ENCODE measurements at places on chromosomes 1 and 21. TPM values are rescaled to one million over a fixed set of nuclear protein-coding genes. Genes with fewer than 3 reads are reported as not detected.

Gene NBPF6
- total RNA-seq: not detected

Gene FCER1G
- 4.3 TPM for total RNA-seq

Gene IGSF9
- total RNA-seq: 8.2 TPM

Gene ADGRL4
- 2.2 TPM for total RNA-seq

Gene TNFRSF9
- 1.2 TPM for total RNA-seq

Gene RAP1GAP
- 12.3 TPM for total RNA-seq

Gene CHML
- total RNA-seq: 20.9 TPM

Gene EPS8L3
- total RNA-seq: 48.1 TPM

Gene B3GALT5
- 7.0 TPM for total RNA-seq

- no peak overlapping the region for H3K4me3 ChIP-seq
- no peaks in the 10 kb centered on the region for H3K36me3 ChIP-seq
These were observed 149.9 kb upstream of the CAMK1G start for GRCh38 chr1:209433649-209434031.

GRCh38 chr1:29991815-29992214, 731.6 kb downstream of the MATN1 start:
- DNase-seq: no peak
- no peaks in the 10 kb centered on the region for H3K27me3 ChIP-seq
- H3K27ac ChIP-seq: no peak overlapping the region
- H3K36me3 ChIP-seq: no peaks in the 10 kb centered on the region

DNA sequence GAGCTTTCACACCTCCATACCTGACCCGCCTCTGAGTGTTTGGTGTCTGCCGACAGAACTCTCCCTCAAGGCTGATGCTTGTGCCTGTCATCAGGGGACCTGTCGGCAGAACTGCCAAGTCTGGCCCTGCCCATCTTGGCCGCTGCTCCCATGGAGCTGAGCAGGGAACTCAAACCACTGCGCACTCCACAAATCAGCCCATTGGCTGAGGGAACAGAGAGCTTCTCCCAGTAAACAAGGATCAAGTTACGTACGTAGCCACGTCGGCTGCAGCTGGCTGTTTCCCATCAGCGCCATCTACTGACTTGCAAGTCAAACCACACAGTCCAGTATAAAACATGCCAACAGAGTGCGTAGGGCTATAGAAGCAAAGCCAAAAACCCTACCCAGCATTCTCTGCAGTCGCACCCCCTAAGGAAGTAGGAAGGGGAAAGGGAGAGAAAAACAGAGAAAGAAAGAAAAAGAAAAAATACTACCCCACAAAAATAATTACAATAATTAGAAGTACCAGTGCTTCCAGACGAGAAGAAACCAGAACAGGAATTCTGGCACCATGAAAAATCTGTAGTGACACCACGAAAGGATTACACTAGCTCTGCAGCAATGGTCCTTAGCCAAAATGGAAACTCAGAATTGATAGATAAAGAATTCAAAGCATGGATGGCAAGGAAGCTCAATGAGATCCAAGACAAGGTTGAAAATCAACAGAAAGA, 13.1 kb downstream of the KRTAP13-1 start:
- H3K27me3 ChIP-seq: no peaks in the 10 kb centered on the region
- H3K4me1 ChIP-seq: no peaks in the 10 kb centered on the region
- peak; percentile 81 for DNase-seq
- H3K4me3 ChIP-seq: no peak overlapping the region
- H3K36me3 ChIP-seq: no peaks in the 10 kb centered on the region
- no peak overlapping the region for H3K27ac ChIP-seq

- DNase-seq: no peak
- H3K27me3 ChIP-seq: peaks cover 36% of the 10 kb centered on the region
- no peaks in the 10 kb centered on the region for H3K36me3 ChIP-seq
- no peaks in the 10 kb centered on the region for H3K4me1 ChIP-seq
- no peak overlapping the region for H3K27ac ChIP-seq
- no peak overlapping the region for H3K4me3 ChIP-seq
These were observed 188.5 kb downstream of the GRIK3 start for GRCh38 chr1:36845802-36846201.

DNA sequence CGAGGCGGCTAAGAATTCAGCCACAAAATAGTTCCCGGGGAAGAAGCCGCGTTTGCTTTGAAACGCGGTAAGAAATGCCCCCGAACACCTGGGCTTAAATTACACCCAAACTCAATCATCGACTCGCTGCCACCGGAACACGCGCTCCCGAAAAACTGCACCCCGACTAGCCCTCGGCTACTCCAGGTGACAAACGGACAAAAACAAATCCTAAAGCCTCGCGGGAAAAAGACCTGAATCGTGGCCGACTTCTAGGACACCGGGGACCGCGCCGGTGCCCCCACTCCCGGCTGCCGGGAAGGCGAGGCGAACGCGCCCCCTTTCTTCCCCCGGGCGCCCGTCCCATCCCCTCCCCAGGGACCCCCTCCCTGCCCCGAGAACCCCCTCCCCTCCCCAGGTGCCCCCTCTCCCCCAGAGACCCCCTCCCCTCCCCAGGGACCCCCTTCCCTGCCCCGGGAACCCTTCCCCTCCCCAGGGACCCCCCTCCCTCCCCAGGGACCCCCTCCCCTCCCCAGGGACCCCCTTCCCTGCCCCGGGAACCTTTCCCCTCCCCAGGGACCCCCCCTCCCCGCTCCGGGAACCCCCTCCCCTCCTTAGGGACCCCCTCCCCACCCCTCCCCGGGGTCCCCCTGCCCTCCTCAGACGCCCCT, 628 bp downstream of the C1orf159 start:
- H3K27ac ChIP-seq: no peak overlapping the region
- H3K4me3 ChIP-seq: peak overlapping the region; percentile 90
- no peaks in the 10 kb centered on the region for H3K27me3 ChIP-seq
- no peaks in the 10 kb centered on the region for H3K36me3 ChIP-seq
- DNase-seq: peak; percentile 30

DNA sequence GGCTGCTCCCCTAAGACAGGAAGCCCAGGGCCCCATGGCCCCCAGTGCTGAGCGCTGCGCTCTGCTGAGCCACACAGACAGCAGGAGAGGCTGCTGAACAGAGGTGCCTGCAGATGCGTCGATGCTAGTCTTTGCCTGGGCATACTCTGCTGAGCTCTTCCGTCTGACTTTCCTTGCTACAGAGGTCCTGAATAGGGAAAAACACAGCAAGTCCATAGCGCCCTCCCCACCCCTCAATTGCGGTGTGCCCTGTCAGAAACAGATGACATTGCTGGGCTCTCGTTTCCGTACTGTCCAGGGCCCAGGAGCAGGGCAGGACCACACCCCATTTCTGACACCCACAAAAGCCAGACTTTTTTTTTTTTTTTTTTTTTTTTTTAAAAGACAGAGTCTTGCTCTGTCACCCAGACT, 252.5 kb downstream of the SDCCAG8 start:
- H3K36me3 ChIP-seq: no peaks in the 10 kb centered on the region
- H3K4me1 ChIP-seq: no peaks in the 10 kb centered on the region
- no peak for DNase-seq
- no peak overlapping the region for H3K4me3 ChIP-seq
- no peak overlapping the region for H3K27ac ChIP-seq

- H3K27me3 ChIP-seq: no peaks in the 10 kb centered on the region
- no peaks in the 10 kb centered on the region for H3K36me3 ChIP-seq
- no peak overlapping the region for H3K4me3 ChIP-seq
- no peaks in the 10 kb centered on the region for H3K4me1 ChIP-seq
These were observed 25.8 kb upstream of the LHX4 start for GRCh38 chr1:180204231-180204630.

- DNase-seq: no peak
- no peaks in the 10 kb centered on the region for H3K27me3 ChIP-seq
These were observed 4.7 kb upstream of the F5 start for GRCh38 chr1:169590932-169591331.

DNA sequence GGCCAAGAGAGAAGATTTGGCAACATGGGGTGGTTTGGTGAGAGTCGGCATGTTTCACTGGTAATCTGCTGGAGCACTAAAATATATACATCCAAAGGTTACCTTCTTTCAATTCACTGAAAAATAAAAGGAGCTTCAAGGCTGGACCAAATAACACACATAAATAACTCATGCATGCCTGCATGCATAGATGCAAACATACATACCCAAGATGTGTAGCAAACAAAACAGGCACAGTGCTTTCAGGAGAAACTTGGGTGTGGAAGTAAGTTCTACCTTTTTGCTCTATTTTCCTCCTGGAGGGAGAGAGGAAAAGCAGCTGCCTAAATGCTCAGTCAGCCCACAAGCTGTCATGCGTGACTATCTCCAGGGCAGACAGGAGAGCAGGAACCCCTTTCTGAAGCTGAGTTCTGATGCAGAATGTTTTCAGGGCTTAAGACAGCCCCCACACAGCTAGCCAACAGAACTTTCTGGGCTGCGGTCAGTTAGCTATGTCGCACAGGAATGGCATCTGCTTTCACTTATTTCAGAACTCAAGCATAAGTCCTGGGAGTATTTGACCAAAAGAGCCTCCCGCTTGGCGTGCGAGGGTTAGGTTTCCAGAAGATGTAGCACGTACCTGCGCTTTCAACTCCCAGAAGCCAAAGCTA, 166.2 kb downstream of the TOMM20 start:
- H3K27ac ChIP-seq: peak overlapping the region; percentile 96
- no peak overlapping the region for H3K4me3 ChIP-seq
- no peaks in the 10 kb centered on the region for H3K27me3 ChIP-seq
- no peaks in the 10 kb centered on the region for H3K36me3 ChIP-seq

GRCh38 chr1:4071653-4072052, 171.6 kb upstream of the C1orf174 start:
- H3K27me3 ChIP-seq: peaks cover 16% of the 10 kb centered on the region
- no peak overlapping the region for H3K4me3 ChIP-seq
- no peak overlapping the region for H3K27ac ChIP-seq
- DNase-seq: no peak
- H3K4me1 ChIP-seq: no peaks in the 10 kb centered on the region

- H3K27me3 ChIP-seq: no peaks in the 10 kb centered on the region
- DNase-seq: no peak
- H3K27ac ChIP-seq: no peak overlapping the region
These were observed 59.5 kb downstream of the PIK3R3 start for GRCh38 chr1:46072975-46073374.

GRCh38 chr1:117363571-117364048, 3.6 kb upstream of the MAN1A2 start:
- no peak for DNase-seq
- peaks cover 10% of the 10 kb centered on the region for H3K4me1 ChIP-seq
- no peaks in the 10 kb centered on the region for H3K36me3 ChIP-seq
- H3K4me3 ChIP-seq: no peak overlapping the region
- H3K27me3 ChIP-seq: no peaks in the 10 kb centered on the region

DNA sequence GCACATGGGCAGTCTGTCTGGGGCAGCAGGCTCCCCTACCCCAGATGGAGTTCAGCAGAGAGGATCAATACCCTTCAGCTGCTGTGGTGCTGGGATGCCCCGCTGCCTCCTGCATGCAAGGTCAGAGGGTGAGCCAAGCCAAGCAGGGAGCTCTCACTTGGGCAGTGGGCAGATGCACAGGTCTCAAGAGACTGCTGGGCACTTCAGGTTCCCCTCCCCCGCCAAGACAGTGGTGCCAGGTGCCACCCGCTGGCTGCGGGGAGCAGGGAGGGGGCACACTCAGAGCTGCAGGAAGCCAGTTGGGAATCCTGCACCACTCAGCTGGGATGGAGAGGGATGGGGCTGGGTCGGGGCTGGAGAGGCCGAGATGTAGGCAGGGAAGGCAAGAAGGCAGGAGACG, 15.8 kb upstream of the EVA1B start:
- no peak overlapping the region for H3K27ac ChIP-seq
- H3K36me3 ChIP-seq: no peaks in the 10 kb centered on the region
- H3K27me3 ChIP-seq: no peaks in the 10 kb centered on the region
- DNase-seq: no peak
- H3K4me1 ChIP-seq: no peaks in the 10 kb centered on the region

GRCh38 chr1:9111957-9112356, 16.9 kb downstream of the GPR157 start:
- no peaks in the 10 kb centered on the region for H3K36me3 ChIP-seq
- no peaks in the 10 kb centered on the region for H3K27me3 ChIP-seq
- no peak for DNase-seq
- peak overlapping the region; percentile 98 for H3K27ac ChIP-seq

- no peak overlapping the region for H3K4me3 ChIP-seq
- no peaks in the 10 kb centered on the region for H3K27me3 ChIP-seq
These were observed 184.3 kb upstream of the RGS18 start for GRCh38 chr1:191974004-191974403.

- H3K4me3 ChIP-seq: no peak overlapping the region
- no peaks in the 10 kb centered on the region for H3K27me3 ChIP-seq
- no peaks in the 10 kb centered on the region for H3K4me1 ChIP-seq
- peak; percentile 15 for DNase-seq
- no peaks in the 10 kb centered on the region for H3K36me3 ChIP-seq
These were observed 215.8 kb downstream of the TRABD2B start for GRCh38 chr1:47781171-47781959.

DNA sequence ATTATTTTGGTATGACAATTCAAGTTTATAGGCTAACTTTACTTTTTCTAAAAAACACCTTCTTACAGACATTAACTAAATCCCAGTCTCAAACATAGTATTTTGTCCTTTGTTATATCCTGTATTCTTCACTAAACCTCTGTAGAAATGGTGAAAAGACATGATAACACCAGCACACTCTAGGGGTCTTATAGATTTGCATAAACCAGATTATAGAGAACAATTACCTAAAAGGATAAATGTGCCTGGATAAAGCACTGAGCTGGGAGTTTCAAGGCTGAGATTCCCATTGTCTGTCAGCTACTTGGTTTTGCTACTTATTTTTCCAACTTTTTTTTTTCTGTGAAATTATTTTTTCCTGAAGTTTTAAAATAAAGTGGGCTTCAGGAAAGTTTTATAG, 1288.6 kb upstream of the TMPRSS15 start:
- DNase-seq: no peak
- no peak overlapping the region for H3K4me3 ChIP-seq
- H3K36me3 ChIP-seq: no peaks in the 10 kb centered on the region
- H3K27ac ChIP-seq: no peak overlapping the region

DNA sequence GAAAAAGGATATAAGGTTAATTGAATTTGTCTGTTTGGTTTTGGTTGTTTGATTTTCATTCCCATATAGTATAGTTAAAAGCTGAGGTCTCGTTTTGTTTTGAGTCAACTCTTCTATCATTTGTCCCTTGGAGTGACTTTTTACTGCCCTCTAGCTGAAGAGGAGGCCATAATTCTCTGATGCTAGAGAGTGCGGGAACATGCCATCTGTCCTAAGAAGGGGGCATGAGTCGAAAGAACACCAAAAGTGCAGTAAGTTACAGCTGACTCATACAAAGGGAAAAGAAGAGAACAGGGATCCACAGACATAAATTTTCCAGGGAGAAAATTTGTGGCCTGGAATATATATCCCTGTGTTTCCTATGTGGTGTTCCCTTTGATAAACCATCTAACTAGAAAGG, 4.1 kb downstream of the KRTAP21-3 start:
- no peak overlapping the region for H3K27ac ChIP-seq
- DNase-seq: no peak
- H3K4me3 ChIP-seq: no peak overlapping the region
